ENCODE measurements at places on chromosomes 6 and 20.

- DNase-seq, result no peak
Measured at GRCh38 chr6:160678744-160679401, 14.8 kb upstream of the LPA start.

GRCh38 chr6:116238083-116238482 lies 15.8 kb downstream of the TSPYL4 start:
- no peak for DNase-seq

GRCh38 chr6:1391800-1392309 lies 2.5 kb downstream of the FOXF2 start:
- DNase-seq, result no peak

GRCh38 chr20:36493801-36494114 lies 47.6 kb upstream of the MYL9 start:
- no peak for DNase-seq

DNA sequence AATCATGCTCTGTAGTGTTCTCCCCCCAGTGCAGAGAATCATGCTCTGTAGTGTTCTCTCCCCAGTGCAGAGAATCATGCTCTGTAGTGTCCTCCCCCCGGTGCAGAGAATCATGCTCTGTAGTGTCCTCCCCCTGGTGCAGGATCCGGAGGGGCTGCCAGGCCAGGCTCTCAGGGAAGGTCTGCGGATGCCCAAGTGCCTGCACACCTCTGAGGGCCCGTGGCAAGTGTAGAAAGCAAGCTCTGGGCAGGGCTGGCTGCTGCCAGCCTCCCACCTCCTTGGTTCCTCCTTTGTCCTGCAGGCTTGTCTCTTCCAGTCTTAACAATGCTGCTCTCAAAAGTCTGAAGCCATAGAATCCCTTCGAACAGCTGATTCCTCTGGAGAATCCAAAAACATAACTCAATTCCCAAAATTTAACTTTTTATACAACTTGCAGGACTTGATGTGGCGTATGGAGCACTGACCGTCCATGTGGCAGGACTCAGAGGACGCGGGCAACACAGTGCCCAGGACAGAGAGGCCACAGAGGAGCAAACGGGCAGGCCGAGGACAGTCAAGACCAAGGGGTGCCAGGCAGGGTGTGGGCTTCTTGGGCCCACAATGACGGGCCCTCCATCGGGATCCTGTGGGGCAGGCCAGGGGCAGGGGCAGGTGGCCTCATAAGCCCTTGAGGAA lies 44.6 kb upstream of the BHLHE23 start:
- no peak for DNase-seq

DNA sequence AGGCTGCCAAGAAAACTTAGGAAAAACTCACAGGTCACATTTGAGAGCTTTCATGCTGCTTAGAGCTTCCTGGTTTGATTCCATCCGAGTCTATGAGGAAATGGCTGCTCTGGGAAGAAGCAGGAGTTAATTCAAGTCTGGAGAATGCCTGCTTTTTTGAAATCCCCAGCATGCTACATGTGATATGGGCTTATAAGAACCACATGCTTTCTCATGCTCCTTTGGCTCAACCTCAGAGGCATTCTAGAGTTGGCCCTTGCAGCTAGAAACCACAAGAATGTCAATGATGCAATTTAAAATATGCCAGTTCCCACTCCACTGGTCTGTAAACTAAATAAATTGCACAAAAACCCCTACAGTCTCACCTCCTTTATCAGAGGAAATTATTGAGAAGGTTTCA lies 142.9 kb upstream of the OLIG3 start:
- DNase-seq, result no peak

GRCh38 chr6:14739827-14740226 lies 506.0 kb upstream of the JARID2 start:
- DNase-seq, result no peak

DNA sequence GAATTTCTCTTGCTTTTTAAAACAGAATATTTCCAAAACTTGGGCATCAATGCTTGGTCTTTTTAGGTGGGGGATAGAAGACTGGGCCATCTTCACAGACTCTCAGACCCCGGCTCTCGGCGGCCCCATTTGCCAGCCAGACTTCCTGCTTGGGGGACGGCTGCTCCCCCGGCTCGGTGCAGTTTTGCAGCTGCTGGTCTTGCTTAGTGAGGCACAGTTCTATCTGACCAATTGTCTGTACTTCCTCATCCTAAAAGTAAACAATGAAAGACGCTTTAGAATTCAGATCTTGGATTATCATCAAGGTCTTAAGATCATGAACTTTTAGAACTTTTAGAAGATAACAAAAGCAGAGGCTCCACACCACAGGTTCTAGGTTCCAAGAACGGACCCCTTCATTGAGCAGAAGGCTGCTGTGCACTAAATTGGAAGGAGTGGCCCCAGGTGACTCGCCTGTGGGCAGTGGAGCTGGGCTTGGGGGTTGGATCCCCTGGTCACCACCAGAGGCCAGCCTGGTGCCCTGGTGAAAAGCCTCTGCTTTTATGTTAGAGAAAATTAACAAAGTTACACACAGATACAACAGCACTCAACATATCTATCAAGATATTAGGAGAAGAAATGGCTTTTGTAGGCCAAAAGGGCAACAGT lies 26.7 kb downstream of the RNASET2 start:
- DNase-seq, result no peak

DNA sequence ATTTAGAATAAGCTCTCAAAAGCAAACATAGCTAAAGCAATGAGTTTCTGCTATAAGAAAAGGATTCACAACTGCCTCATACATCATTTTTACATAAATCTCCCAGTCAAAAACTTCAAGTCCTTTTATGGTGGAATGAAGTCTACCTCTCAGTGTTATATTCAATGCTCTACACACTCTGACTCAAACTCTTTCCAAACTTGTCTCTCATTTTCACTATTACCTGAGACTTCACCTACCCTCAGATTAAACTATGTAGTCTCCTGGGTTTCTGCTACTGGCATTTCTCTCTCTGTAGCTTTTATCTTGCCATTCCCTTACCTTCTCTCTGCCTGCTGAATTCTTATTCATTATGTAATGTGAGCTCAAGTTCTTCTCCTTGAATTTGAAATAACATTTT lies 11.4 kb downstream of the KIAA0408 start:
- no peak for DNase-seq

DNA sequence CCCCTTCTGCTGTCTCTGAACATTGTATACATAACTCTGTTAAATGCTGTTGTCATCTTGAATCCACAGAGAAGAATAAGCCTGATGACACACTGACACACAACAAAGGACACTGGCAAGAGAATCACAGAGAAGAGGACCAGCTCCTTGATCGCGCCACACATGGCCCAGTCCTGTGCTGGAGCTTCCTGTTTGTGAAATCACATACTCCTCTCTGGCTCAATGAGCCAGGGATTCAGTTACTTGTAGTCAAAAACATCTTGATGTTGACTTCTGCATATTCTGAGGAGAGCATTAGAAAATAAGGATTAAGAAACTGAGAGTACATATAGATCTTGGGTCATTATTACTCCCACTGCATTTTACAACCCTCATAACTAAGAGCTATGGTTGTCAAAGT lies 100.1 kb downstream of the EPB41L2 start:
- peak; percentile 20 for DNase-seq

- DNase-seq, result no peak
Measured at GRCh38 chr6:141248021-141248799, 884.5 kb upstream of the GJE1 start.

DNA sequence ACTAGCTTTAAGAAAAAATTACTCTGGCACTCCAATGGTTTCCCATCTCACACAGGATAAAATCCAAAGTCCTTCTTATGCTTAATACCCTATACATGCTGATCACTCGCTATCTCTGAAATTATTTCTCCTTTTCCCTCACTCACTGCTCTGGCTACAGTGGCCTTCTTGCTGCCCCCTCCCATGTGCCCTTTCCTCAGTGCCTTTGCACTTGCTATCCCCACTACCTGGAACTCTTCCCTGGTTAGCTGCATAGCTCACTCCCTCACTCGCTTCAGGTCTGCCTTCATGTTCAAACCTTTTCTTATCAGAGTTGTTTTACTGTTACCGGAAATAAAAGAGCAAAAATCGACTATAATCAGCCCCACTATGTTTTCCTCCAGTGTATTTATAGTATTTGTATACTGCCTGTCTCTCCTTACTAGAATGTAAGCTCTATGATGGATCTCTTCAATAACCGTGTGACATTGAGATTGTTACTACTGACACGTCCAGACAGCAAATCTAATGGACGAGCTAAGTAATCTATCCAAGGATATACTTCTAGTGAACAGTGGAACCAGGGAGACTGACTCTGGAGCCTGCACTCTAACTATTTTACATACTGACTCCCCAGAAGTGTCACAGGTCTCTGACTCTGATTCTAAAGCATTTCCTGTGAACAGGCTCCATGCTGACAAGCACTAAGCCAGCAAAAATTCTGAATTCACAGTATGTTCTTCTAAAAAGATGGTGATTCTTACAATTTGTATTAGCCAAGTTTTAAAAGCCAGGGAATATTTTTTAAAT lies 25.1 kb downstream of the FKBP5 start:
- DNase-seq, result peak; percentile 76

DNA sequence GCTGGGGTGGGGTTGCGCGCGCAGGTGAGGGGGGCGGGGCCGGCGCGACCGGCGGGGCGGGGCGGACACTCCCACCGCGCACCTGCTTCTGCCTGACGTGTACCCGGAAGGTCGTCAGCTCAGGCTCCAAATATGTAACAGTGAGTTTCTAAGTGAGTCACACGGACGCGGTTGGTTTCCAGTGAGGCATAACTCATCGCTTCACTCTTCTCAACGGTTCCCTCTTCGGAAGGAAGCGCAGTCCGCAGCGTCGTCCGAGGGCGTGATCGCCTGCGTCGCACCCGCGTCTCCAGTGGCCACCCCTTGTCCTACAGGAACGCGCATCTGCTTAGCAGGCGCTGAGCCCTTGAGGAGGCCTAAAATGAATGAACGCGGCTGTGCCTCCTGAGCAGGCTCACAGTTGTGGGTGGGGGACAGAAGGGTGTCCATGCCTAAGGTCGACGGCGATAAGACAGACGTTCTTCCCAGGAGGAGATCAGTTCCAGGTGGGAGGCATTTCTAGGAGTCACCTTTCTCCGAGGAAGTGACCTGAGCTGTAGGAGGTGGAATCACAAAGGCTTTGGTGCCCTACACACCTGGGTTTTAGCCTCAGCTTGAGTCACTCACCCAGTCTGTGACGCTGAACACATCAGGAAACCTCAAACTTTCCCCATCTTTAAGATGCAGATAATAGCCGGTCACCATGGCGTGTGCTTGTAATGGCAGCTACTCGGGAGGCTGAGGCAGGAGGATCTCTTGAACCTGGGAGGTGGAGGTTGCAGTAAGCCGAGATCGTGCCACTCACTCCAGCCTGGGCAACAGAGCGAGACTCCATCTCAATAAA lies 50.9 kb upstream of the EZR start:
- peak; percentile 83 for DNase-seq

DNA sequence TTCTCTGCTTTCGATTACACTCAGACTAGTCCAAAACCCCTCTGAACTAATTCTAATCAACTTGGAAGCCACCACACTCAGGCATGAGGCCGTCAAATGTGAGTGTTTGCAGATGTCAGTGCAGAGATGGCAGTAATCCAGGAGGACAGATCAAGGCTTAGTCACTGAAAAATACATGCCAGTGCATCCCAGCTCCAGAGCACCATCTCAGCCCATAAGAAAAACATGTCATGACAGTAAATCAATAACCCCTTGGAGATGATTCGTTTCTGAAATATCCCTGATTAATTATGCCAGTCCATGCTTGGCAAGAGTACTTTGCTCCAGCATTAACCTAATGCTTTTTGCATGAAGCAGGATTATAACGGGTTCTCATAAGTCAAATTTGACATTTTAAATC lies 179.5 kb downstream of the ADAT2 start:
- DNase-seq, result no peak

Data from dermis blood vessel endothelial cell (primary cell).